Body of pancreas (tissue), 4 donors: ENCODE measurements at places on chromosomes 4 and X.

- H3K36me3 ChIP-seq, result no peaks in the 10 kb centered on the region
- H3K4me1 ChIP-seq, result no peaks in the 10 kb centered on the region
- no peak overlapping the region for H3K4me3 ChIP-seq
These were observed 17.6 kb downstream of the OFD1 start for GRCh38 chrX:13752141-13752540.

GRCh38 chrX:19179389-19179788, 57.1 kb upstream of the ADGRG2 start:
- no peak overlapping the region for H3K4me3 ChIP-seq
- no peaks in the 10 kb centered on the region for H3K36me3 ChIP-seq
- no peak for DNase-seq
- no peak overlapping the region for H3K27ac ChIP-seq

DNA sequence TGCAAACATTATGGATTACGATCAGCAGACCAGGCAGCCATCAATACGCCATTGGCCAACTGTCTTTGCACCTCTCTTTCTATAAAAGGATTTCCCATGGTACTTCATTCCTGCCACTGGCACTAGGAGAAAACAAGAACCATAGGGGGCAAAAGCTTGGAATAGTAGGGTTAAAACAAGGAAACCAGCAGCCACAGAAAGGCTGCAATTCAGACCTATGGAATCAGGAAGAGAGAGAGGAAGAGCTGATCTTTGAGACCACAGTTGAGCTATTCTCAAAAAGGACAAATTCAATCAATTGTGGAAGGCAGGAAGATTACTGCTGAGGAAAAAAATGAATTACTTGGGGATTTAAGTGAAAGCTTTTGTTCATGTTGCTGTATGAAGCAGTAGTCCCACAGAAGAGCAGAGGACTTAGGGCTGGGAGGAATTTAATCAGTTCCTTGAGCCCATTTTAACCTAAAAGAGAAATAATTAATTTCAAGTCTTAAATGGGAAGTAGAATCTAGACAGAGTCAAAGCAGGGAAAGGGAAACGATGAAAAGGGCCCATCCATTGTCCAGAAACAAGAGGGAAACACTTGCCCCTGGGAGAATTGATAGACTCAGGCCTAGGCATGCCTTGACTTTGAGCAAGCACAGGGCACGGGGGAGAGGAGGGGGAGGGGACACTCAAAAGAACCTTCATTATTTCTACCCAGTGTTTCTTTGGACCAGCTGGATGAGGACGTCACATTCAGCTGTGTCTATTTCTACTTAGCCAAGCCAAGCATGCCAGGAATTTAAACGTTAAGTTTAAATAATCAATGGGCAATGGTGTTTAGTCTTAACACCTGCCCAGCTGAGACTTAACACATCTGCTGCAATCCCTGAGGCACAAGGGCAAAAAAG, 50.7 kb downstream of the SCD5 start:
- H3K27me3 ChIP-seq, result no peaks in the 10 kb centered on the region
- no peak for DNase-seq
- H3K36me3 ChIP-seq, result no peaks in the 10 kb centered on the region
- no peak overlapping the region for H3K4me3 ChIP-seq
- H3K4me1 ChIP-seq, result peaks cover 52% of the 10 kb centered on the region

DNA sequence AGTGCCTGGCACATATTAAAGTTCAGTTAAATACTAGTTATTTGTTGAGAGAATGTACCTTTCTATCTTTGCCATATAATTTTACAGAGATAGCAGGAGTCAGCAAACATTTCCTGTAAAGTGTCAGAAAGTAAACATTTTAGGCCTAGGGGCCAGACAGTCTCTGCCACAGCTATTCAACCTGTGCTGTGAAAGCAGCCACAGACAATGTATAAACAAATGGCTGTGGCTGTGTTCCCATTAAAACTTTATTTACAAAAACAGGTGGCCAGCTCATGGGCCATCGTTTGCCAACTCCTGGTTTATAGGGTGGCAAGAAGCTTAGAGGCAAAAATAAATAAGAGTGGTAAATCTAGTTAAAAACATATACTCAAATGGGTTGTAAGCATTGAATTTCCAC, 34.0 kb upstream of the BRS3 start:
- H3K27me3 ChIP-seq, result no peaks in the 10 kb centered on the region
- H3K4me3 ChIP-seq, result no peak overlapping the region
- DNase-seq, result no peak
- no peaks in the 10 kb centered on the region for H3K36me3 ChIP-seq
- H3K27ac ChIP-seq, result no peak overlapping the region

DNA sequence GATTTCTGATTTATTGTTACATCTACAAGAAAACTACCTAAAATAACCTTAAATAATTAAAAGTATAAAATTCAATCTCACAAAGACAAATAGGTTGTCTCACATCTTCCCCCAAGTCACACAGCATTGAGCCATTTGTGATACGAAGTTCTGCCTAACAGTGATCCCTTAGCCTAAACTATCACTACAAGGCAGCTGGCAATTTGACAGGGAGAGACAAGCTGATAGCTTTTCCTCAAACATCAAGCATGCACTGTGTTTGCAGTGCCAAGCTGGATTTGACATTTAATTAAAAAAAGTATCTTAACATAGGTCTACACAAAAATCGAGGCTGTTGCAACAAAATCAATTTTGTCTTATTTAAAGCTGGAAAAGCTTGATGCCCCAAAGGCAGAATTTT, 464.7 kb upstream of the TRAM1L1 start:
- no peaks in the 10 kb centered on the region for H3K36me3 ChIP-seq
- no peaks in the 10 kb centered on the region for H3K27me3 ChIP-seq
- DNase-seq, result no peak
- no peak overlapping the region for H3K27ac ChIP-seq
- H3K4me1 ChIP-seq, result no peaks in the 10 kb centered on the region
- no peak overlapping the region for H3K4me3 ChIP-seq

DNA sequence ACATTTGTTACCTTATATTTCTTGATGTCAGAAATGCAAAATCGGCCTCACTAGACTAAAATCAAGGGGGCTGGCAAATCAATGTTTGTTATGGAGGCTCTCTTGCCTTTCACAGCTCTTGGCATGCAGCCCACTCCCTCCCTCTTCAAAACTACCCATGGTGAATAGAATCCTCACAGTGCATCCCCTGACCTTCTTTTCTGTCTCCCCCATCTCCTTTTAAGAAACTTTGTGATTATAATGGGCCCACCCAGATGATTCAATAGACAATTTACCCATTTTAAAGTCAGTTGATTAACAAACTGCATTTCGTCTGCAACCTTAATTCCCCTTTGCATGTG, 184.0 kb downstream of the PCDH7 start:
- DNase-seq, result no peak
- H3K4me1 ChIP-seq, result no peaks in the 10 kb centered on the region
- no peak overlapping the region for H3K27ac ChIP-seq
- no peak overlapping the region for H3K4me3 ChIP-seq
- H3K36me3 ChIP-seq, result no peaks in the 10 kb centered on the region
- no peaks in the 10 kb centered on the region for H3K27me3 ChIP-seq

GRCh38 chrX:75151827-75152592, 4.1 kb downstream of the ABCB7 start:
- no peaks in the 10 kb centered on the region for H3K27me3 ChIP-seq
- H3K27ac ChIP-seq, result no peak overlapping the region
- H3K4me3 ChIP-seq, result no peak overlapping the region
- peaks cover 7% of the 10 kb centered on the region for H3K4me1 ChIP-seq

- no peak for DNase-seq
- H3K4me3 ChIP-seq, result no peak overlapping the region
- no peaks in the 10 kb centered on the region for H3K27me3 ChIP-seq
- no peaks in the 10 kb centered on the region for H3K36me3 ChIP-seq
- H3K27ac ChIP-seq, result peak overlapping the region; percentile 75
These were observed 31.7 kb downstream of the RNF212 start for GRCh38 chr4:1081689-1082040.

GRCh38 chrX:16429406-16429805, 220.6 kb upstream of the S100G start:
- H3K4me3 ChIP-seq, result no peak overlapping the region
- H3K4me1 ChIP-seq, result no peaks in the 10 kb centered on the region
- H3K27ac ChIP-seq, result no peak overlapping the region
- no peaks in the 10 kb centered on the region for H3K36me3 ChIP-seq
- DNase-seq, result no peak
- H3K27me3 ChIP-seq, result no peaks in the 10 kb centered on the region

GRCh38 chr4:2786794-2787229, 6.1 kb upstream of the SH3BP2 start:
- H3K27me3 ChIP-seq, result no peaks in the 10 kb centered on the region
- H3K27ac ChIP-seq, result no peak overlapping the region
- H3K4me3 ChIP-seq, result no peak overlapping the region
- no peak for DNase-seq
- no peaks in the 10 kb centered on the region for H3K36me3 ChIP-seq

DNA sequence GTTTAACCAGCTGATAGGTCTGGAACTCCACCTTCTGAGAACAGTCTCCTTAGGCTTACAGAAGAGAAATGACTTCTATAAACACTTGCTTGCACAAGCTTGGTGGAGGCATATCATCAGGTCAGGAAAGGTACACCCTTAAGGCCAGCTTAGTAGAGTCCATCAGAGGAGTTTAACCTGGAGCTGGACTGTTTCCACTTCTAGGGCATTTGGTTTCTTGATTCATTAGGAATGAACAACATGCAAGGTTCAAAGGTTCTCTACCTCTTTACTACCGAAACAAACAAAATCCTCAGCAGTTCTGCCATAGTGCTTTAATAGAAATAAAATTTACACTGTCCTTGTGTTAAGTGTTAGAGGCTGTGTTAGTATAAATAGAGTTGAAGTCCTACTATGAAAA, 171.4 kb upstream of the NPY2R start:
- H3K36me3 ChIP-seq, result no peaks in the 10 kb centered on the region
- no peaks in the 10 kb centered on the region for H3K27me3 ChIP-seq
- no peak overlapping the region for H3K4me3 ChIP-seq
- H3K4me1 ChIP-seq, result peaks cover 7% of the 10 kb centered on the region
- H3K27ac ChIP-seq, result no peak overlapping the region
- DNase-seq, result no peak

DNA sequence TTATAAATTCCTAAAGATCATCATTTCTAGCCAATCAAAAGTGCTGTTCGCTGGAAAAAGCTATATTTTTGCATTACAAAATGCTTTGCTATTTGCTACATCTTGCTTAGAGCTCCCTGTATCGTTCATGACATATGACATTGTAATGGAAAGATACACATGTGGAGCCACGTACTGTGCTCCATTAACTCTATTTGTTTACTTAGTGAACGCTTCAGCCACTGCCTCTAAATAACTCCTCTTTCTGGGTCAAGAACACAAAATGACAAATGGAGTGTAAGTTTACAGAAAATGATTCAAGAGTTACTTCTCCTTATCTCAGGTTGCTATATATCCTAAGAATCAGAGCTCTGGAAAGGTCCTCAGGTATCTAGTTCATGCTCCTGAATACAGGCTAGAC, 329.1 kb upstream of the SMIM31 start:
- H3K4me3 ChIP-seq, result no peak overlapping the region
- DNase-seq, result no peak
- H3K27me3 ChIP-seq, result no peaks in the 10 kb centered on the region
- H3K36me3 ChIP-seq, result no peaks in the 10 kb centered on the region
- no peak overlapping the region for H3K27ac ChIP-seq
